BE2C (cell line): ENCODE measurements at places on chromosomes 4 and X.

GRCh38 chrX:28847423-28847822 lies 260.2 kb downstream of the IL1RAPL1 start:
- no peak for DNase-seq

- no peak for DNase-seq
Measured at GRCh38 chr4:185311113-185311888, 84.4 kb downstream of the LRP2BP start.

GRCh38 chr4:164856396-164856795 lies 20.6 kb upstream of the APELA start:
- no peak for DNase-seq

- no peak for DNase-seq
Measured at GRCh38 chr4:2425386-2426068, 6.8 kb downstream of the CFAP99 start.
